Gastrocnemius medialis (tissue), 4 donors: ENCODE measurements at places on chromosomes 4 and X. TPM values are rescaled to one million over a fixed set of nuclear protein-coding genes. Genes with fewer than 3 reads are reported as not detected.

- H3K4me1 ChIP-seq: peaks cover 17% of the 10 kb centered on the region
- H3K4me3 ChIP-seq: no peak overlapping the region
- H3K27me3 ChIP-seq: no peaks in the 10 kb centered on the region
- no peaks in the 10 kb centered on the region for H3K36me3 ChIP-seq
- no peak overlapping the region for H3K27ac ChIP-seq
Observed at GRCh38 chr4:85760511-85760910, 285.6 kb downstream of the ARHGAP24 start.

- no peak overlapping the region for H3K27ac ChIP-seq
- no peak for DNase-seq
- H3K4me3 ChIP-seq: no peak overlapping the region
- H3K27me3 ChIP-seq: no peaks in the 10 kb centered on the region
Observed at GRCh38 chrX:42276982-42277690, 353.8 kb upstream of the CASK start.

DNA sequence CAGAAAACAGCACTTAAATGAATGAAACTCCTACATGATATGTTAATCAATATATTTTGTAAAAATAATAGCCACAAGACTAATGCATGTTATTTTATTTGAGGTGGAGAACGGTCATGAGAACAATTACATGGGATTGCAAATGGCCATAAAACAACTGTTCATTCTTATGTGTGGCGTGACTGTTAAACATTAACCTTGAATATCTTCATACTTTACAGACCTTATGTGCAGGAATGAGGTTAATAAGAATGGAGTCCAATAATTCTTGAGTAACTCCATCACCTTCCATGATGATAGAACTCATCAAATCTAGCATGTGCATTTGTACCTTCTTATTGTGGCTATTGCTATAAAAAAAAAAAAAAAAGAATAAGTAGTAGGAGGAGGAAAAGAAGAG lies 55.3 kb downstream of the PDS5A start:
- H3K4me1 ChIP-seq: no peaks in the 10 kb centered on the region
- no peak overlapping the region for H3K27ac ChIP-seq
- H3K36me3 ChIP-seq: peaks cover 41% of the 10 kb centered on the region
- no peaks in the 10 kb centered on the region for H3K27me3 ChIP-seq
- H3K4me3 ChIP-seq: no peak overlapping the region
- DNase-seq: no peak

DNA sequence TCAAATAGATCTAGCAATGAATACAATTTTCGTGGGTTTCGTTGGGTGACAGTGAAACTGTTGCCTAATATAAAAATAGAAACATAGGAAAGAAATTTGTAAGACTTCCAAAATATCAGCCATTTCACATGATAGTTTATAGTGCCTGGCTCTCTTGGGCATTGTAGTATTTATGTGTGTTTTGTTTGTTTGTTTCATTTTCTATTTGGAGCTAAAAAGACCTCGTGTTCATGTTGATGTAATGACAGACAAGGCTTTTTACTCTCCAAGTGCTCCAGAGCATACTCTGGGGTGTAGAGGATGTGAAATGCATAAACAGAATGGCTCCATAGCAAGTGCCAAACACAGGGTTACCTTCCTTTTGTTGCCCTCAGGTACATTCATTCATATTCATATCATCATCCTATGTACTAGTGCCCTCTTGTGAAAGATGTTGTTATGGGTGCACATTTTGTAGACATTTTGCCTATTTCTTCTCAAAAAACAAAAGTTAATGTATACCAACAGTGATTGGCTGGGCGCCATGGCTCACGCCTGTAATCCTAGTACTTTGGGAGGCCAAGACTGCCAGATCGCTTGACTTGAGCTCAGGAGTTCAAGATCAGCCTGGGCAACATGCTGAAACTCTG lies 100.7 kb upstream of the AMOT start:
- H3K27me3 ChIP-seq: no peaks in the 10 kb centered on the region
- peak overlapping the region; percentile 5 for H3K4me3 ChIP-seq
- H3K4me1 ChIP-seq: no peaks in the 10 kb centered on the region
- no peaks in the 10 kb centered on the region for H3K36me3 ChIP-seq

GRCh38 chrX:38929966-38930421 lies 128.7 kb downstream of the MID1IP1 start:
- peak overlapping the region; percentile 83 for H3K27ac ChIP-seq
- no peak overlapping the region for H3K4me3 ChIP-seq
- H3K4me1 ChIP-seq: peaks cover 11% of the 10 kb centered on the region
- no peaks in the 10 kb centered on the region for H3K27me3 ChIP-seq
- peak; percentile 54 for DNase-seq

GRCh38 chrX:41472231-41472815 lies 25.2 kb downstream of the NYX start:
- H3K27me3 ChIP-seq: no peaks in the 10 kb centered on the region

Gene ATP11C
- 8.6 TPM for total RNA-seq

DNA sequence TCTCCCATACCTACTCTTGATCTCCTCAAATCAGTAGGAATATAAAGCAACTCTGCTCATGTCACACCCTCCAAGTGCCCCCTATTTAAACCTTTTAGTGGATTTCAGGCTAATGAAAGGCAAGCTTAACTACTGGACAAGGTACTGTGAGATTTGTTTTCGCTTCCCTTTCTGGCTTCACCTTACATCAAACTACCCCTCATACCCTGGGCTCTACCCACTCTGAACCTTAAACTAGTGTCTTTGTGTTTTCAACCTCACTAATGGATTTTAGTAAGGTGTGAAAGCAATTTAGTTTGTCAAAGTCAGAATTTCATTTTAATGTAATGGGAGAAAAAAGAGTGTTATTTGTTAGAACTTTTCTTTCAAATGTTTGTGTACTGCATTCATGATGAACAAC lies 291.7 kb downstream of the INPP4B start:
- H3K36me3 ChIP-seq: no peaks in the 10 kb centered on the region
- DNase-seq: no peak
- H3K27ac ChIP-seq: no peak overlapping the region
- H3K27me3 ChIP-seq: no peaks in the 10 kb centered on the region
- H3K4me3 ChIP-seq: no peak overlapping the region
